Renal pelvis (tissue), 12 donors: ENCODE measurements at places on chromosomes 3 and 15.

- DNase-seq, result no peak
These were observed 528.9 kb downstream of the IGSF11 start for GRCh38 chr3:118505784-118506183.

DNA sequence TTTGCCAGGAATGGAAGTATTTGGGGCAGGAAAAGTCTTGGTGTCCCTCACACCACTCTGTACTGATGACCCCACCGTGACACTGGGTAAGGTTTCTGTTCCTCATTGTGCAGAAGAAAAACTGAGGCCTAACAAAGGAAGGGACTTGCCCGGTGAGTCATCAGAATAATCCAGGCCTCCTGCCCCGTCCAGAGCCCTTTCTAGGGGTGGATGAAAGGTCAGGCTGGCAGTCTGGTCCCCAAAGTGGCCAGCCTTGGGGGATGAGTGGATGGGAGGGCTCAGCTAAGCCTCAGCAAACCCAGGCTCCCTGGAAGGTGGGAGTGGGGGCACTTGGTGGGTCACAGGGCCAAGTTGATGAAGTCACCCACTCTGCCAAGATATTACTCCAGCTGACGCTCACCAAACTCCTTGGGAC, 2.3 kb upstream of the DNAH1 start:
- DNase-seq, result no peak

DNA sequence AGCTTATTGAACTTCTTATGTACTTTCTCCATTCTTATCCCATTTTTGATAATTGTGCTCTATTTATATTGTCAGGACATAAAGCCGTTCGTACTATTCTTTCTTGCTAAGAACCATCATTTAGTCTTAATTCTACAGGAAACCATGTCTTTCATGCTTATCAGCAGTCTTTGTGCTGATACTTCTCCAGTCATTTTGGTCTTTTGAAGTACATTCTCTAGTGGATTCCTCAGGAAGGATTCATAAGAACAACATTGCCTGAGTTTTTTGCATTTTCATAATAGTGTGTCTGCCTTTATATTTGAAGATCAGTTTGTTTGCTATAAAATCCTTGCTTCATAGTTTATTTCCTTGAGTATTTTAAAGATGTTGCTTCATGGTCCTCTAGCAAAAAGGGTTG, 126.6 kb upstream of the NEO1 start:
- no peak for DNase-seq

DNA sequence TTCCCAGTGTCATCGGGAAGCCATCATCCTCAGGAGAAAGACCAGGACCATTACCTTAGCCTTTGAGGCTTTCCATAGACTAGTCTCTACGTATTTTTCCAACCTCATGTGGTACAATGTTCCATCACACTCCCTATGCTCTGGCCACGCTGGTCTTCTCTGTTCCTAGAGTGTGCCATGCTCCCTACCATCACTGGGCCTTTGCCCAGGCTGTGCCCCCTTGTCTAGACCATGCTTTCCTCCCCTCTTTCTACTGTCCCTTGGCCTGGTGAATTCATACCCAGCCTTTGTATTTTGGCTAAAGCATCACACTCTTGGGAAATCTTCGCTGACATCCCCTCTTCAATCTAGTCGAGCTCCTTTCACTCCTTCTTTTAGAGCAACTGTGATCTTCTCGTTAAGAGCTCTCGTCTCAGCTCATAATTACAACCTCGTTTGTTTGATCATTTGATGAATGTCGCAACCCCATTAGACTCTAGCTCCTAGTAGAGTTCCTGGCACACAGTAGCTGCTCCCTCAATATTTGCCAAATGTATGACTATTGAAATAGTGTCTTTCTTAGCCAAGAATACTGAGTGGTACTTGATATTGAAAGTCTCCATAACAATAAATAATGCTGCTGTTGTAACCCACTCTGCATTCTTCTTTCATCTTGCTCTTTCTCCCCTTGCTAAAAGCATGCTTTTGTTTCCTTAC, 100.2 kb upstream of the FAM3D start:
- no peak for DNase-seq

GRCh38 chr3:123657111-123657510, 72.3 kb upstream of the HACD2 start:
- no peak for DNase-seq
